Melanocyte of skin (primary cell): ENCODE measurements at places on chromosomes 4 and X. TPM values are rescaled to one million over a fixed set of nuclear protein-coding genes. Genes with fewer than 3 reads are reported as not detected.

Gene TSPAN5
- 3.7 and 4.6 TPM in 2 replicates for total RNA-seq

Gene SMIM10
- 4.7 and 4.8 TPM in 2 replicates for total RNA-seq

Gene FAM9C
- not detected in 2 replicates for total RNA-seq

Gene HNRNPH2
- 58.6 and 62.2 TPM in 2 replicates for total RNA-seq

Gene PDE6B
- 0.73 and 2.8 TPM in 2 replicates for total RNA-seq

Gene IL21
- not detected in 2 replicates for total RNA-seq

Gene PAGE4
- not detected in 2 replicates for total RNA-seq

Gene VCX3A
- total RNA-seq: not detected in 2 replicates

Gene PARM1
- not detected in 2 replicates for total RNA-seq
